Neural crest cell (in vitro differentiated cells): ENCODE measurements at places on chromosomes 12 and 14. TPM values are rescaled to one million over a fixed set of nuclear protein-coding genes. Genes with fewer than 3 reads are reported as not detected.

- peak; percentile 16 for DNase-seq
These were observed 11.8 kb upstream of the POLR3B start for GRCh38 chr12:106345746-106346145.

Gene DHRS2
- total RNA-seq, result not detected in 2 replicates

Gene CRIP2
- 38.3 and 39.3 TPM in 2 replicates for total RNA-seq

DNA sequence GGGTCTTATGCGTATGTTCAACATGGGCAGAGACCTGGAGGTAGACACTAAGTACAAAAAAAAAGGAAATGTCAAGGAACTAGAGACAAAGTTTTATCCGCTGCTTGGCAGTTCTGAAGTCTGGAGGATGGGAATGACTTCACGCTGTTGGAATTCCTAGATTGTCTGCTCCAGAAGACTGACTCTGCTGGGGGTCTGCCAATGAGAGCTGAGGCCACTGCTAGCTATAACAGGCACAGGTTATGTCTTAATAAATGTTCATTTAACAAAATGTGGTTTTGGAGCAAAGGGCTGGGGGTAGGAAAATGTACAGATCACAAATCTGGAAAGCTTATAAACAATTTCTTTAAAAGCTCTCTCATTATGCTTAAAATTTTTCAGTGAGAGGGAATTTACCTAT, 5.9 kb downstream of the RNASE8 start:
- no peak for DNase-seq

Gene PPM1H
- total RNA-seq, result 3.5 and 3.7 TPM in 2 replicates

DNA sequence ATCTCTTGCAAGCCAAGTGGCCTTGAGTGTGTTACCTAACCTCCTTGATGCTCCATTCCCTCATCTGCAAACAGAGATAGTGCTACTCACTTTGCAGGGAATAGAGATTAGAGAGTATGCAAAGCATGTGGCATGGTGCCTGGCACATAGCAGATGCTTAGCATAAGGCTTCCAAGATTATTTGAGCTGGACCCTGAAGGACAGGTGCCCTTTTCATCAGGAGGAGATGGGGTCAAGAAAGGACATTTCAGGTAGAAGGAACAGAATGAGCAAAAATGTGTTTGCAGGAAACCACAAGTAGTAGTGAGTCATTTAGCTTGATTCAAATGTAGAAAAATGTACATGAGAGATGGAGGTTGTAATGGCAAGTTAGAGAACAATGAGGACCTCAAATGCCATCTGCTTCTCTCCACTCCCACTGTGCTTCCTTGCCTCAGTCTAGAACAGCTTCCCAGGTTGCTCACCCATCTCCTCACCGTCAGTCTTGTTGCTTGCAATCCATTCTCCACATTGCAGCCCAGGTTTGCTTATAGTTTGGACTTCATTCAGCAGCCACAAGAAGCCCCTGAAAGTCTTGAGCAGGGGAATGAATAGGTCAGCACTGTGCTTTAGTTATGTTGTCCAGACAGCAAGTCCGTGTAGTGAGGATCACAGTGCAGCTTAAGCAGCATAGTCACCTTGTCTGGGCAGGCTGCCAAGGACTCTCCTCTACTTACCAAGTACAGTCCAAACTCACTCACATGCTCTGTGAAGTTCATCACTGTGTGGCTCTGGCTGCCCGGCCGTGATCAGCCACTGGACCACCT, 536.3 kb upstream of the CCDC196 start:
- DNase-seq, result no peak

Gene OR4K14
- total RNA-seq, result not detected in 2 replicates

- DNase-seq, result no peak
These were observed 12.8 kb downstream of the CFAP73 start for GRCh38 chr12:113162102-113163029.

Gene RNASE3
- total RNA-seq, result not detected in 2 replicates

Gene AICDA
- not detected in 2 replicates for total RNA-seq

Gene CINP
- 35.5 and 37.3 TPM in 2 replicates for total RNA-seq

GRCh38 chr12:119461636-119462214, 127.2 kb downstream of the CCDC60 start:
- DNase-seq, result no peak

Gene GPRC5D
- not detected in 2 replicates for total RNA-seq

Gene SIX6
- not detected in 2 replicates for total RNA-seq

Gene SOS2
- total RNA-seq, result 25.9 and 26.3 TPM in 2 replicates

DNA sequence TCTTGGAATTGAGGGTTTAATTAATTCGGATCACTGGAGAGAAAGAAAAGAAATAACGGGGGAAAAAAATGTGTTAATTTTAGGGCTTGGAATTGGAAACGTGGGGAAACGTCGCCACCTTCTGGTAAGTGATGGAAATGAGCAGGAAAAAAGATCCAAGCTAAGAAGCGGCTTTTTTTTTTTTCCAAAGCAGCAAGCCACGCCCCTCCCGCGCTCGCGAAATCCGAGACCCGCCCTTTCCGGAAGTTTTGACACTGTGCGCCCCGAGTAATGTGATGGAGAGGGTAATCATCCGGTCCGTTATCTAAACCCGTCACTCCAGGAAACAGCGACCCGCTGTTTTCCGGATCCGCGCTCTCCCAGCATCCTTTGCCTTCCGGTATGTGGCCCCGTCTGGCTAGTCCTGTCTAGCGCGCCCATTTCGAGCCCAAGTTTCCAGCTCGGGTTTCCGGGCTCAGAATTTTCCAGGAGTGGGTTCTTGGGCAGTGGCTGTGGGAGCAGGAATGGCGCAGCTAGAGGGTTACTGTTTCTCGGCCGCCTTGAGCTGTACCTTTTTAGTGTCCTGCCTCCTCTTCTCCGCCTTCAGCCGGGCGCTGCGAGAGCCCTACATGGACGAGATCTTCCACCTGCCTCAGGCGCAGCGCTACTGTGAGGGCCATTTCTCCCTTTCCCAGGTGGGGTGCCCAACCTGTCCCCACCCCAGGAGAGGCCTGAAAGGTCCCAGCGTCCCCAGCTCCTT, at the start of gene ALG10B:
ALG10B (plus strand) TSS at position 384 of the 739 bp plus-strand sequence; CDS start at position 504, 120 bp downstream.
- DNase-seq, result peak; percentile 93

Gene TTC6
- total RNA-seq, result 0.40 TPM in 1 of 2 replicates, not detected in the other

- DNase-seq, result no peak
These were observed 309.2 kb upstream of the KITLG start for GRCh38 chr12:88889326-88890110.

Gene VTI1B
- 103 and 112 TPM in 2 replicates for total RNA-seq

GRCh38 chr12:49515266-49515665, 23.6 kb upstream of the KCNH3 start:
- DNase-seq, result no peak

DNA sequence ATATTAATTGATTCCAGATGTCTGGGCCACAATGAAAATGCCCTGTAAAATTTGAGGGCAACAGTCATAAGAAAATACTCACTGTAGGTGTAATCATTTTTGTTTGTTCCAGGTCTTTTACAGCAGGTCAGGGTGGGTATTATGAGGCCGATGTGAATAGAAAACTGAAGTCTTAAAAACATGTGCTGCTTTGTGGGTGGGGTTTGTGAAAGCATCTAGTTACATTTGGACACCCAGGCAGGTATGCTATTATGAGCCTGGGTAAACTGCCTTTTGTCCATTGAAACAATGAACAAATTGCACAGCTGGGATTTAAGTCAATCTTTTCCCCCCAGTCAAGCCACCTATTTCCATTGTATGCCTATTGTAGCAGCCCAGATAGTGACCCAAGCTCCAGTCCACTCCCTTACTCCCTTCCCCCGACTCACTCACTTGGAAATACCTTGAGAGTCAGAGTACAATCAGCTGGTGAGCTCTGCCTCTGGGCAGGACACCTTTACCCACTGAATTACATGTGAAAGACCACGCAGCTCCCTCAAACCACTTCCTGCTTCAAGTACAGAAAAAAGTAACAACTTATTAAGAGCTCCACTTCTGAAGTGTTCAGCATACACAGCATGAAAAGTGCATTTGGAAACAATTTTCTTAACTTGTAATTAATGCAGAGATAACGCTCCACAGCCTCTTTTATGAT, 1.8 kb downstream of the IGF1 start:
- no peak for DNase-seq

DNA sequence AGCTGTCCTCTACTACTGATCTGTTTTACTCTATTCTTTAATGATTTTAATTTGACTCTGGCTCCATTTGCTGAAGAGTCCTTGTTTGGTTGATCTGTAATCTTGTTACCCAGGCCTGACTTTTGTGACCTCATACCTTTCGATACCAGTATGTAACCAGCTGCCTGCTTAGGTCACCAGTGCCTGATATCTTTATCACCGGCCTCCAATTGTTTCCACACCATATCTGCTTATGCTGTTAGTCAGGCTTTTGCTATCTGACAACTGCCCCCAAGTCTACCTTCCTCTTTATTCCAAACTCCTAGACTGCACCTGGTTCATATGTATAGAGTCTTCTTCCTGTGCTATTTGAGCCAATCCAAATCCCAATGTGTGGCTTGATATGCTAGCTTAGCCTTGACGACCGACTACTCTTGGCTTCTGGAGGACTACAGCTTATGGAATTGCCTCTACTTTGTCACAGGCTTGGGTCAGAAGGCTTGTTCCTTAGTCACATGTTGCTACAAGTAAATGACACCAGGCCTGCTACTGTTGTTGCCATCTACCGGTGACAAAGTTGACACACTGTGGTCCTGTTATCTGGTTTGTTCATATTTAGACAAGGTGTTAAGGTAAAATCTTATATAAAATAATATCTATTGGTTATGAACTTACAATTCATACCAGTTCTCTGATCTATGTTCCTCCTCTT, 193.9 kb downstream of the TRHDE start:
- DNase-seq, result no peak

GRCh38 chr12:91347481-91348214, 165.0 kb upstream of the DCN start:
- no peak for DNase-seq

DNA sequence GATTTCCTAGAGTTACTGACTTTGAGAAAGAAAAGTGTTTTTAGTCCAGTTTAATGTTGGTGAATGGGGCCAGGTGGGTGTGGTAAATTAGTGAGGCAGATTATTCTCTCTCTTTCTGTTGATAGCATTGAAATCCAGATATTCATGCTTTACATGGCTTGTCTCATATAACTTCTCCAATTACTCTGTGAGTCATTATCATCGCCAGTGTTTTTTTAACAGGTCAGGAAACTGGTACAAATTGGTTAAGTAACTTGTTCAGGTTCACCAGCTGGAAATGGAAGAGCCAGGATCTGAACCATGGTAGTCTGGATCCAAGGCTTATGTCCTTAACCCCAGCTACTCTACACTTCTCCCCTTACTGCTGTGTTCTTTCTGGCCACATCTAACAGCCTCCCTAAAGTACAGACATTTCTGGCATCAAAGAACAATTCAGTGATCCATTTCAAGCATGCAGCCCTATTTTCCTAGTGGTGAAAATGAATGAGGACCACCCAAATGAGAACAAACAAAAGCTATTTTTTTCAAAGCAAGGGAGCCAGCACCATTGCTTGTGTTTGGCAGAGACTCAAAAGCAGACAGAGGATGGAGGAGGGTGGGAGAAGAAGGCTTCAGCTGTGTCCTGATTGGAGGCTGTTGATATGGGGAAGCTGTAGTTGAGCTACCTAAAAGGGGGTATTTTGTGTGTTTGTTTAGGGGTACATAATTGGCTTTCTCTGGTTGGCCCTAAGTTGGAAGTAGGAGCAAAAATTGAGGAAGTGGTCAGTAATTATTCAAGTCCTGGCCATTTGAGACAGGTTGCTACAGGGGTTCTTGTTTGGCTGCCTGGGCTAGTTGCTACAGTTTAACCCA, 1.7 kb downstream of the IRAK3 start:
- DNase-seq, result no peak

- no peak for DNase-seq
These were observed 966.7 kb downstream of the SLC6A15 start for GRCh38 chr12:83945871-83946270.

GRCh38 chr12:22059976-22060647, 14.1 kb downstream of the CMAS start:
- no peak for DNase-seq

DNA sequence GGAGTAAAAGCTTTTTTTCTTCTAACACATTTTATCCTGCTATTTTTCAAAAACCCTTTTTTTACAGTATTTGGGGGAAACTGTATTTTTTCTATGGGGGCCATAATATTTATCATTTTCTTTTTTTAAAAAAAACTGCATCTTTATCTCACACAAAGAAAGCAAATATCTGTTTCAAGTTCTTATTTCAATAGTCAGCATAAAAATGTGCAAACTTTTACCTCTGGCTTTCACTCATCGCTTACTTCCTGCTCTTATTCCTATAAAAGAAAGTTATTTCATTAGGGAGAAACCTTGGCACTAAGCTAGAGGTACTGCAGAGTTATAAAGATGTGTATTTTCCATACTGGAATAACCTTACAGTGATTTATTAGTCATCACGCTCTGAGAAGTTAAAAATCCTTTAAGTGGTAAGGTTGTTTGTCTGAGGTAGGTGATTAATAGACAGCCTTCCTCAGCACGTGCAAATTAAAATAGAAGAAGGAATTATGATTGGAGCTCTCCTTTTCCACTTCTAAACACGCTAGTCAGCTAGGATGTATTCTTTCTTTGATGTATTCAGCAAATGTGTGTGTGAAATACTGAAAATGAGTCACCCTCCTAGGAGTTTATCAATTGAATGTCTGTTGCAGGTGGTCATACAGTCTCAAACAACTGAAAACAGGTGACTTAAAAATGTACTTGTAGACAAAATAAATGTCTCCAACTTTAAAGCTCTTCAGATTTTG, 461.0 kb downstream of the GXYLT1 start:
- DNase-seq, result no peak

DNA sequence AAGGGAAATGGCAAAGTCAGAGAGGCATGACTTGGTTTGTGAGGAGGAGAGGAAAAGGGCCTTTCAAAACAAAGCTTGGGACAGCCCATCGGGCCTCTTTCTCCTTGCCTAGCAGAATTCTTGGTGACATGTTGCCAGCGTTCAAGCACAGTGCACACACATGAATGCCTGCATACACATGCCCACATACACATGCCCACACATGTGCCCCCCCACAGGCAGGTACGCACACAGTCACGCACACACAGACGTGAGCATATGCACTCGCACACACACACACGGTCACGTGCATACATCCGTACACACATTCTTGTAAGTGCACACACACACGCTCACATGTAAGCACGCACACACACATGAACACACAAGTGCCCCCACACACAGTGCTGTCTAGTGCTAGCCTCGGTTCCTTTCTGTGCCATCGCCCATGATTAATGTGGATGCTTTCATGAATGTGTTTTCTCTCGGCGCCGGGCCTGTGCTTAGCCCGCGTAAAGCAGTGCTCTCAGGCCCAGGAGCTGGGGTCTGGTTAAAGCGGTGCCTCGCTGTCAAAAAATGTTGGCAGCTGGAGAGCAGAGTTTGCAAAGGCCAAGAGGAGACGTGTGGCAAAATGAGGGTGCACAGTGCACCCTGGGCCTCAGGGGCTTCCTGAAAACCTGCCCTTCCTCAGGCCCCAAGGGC, 328.8 kb upstream of the DIO3 start:
- no peak for DNase-seq

DNA sequence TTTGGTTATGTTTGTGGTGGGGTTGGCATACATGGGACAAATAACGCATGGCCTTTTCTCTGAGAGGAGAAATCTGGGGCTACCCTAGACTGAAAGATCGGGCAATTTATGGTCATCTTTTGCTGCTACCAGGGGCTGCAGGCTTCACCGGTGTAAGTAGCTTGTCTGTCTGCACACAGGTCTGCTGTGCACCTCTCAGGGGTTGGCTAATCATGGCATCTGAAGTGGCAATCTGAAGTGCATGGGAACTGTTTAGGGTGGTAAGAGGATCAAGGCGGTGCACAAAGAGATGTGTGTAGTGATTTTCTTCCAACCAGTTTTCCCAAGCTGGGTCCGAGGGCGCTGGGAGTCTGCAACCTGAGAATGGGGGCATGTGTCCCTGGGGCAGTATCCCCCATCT, 141.3 kb downstream of the EMP1 start:
- no peak for DNase-seq

- DNase-seq, result no peak
These were observed 42.1 kb upstream of the CTDSP2 start for GRCh38 chr12:57888409-57889157.

Gene ACSS3
- 14.5 and 15.7 TPM in 2 replicates for total RNA-seq

- no peak for DNase-seq
These were observed 106.6 kb downstream of the DYRK2 start for GRCh38 chr12:67754933-67755697.

Gene NPFF
- total RNA-seq, result 0.73 TPM in 1 of 2 replicates, not detected in the other
